ENCODE measurements at places on chromosomes 3 and 15. TPM values are rescaled to one million over a fixed set of nuclear protein-coding genes. Genes with fewer than 3 reads are reported as not detected.
A peak's percentile ranks its signal among the peaks of the same experiment; 100 is the strongest.

LEKR1 gene
- 0.32 TPM for total RNA-seq

PLIN1 gene
- 3.9 TPM for total RNA-seq

RGMA gene
- 16.5 TPM for total RNA-seq

WDR93 gene
- total RNA-seq: not detected

WNT7A gene
- total RNA-seq: not detected

GALNT15 gene
- total RNA-seq: 1.3 TPM

GOLGA6B gene
- not detected for total RNA-seq

UNC13C gene
- total RNA-seq: 0.32 TPM

VEPH1 gene
- 0.78 TPM for total RNA-seq

LSG1 gene
- total RNA-seq: 21.3 TPM

CFAP91 gene
- 0.57 TPM for total RNA-seq

STRC gene
- total RNA-seq: 0.24 TPM

DLEC1 gene
- total RNA-seq: 0.22 TPM

COL8A1 gene
- total RNA-seq: 28.5 TPM

DNA sequence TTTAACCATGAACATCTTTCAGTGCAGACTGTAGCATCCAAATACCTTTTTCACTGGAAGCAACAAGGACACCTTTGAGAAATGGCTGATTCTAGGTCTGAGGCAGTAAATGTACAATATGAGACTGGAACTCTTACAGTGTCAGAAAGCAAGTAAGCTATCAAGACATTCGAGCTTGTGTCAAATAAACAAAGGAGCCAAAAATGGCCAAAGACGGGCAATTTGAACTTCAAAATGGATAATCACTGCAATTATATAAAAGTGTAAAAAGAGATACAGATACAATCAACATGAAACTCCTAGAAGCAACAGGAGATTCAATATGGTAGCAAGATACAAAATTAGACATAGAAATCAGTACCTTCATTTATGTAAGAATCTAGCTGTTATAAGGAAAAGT is 138.5 kb upstream of the CCDC54 start:
- no peak for DNase-seq

GRCh38 chr3:68854170-68854569 is 78.2 kb downstream of the TAFA4 start:
- no peak for DNase-seq

- DNase-seq: peak; percentile 87
Observed at GRCh38 chr3:196423044-196423781, 9.0 kb downstream of the UBXN7 start.

DNA sequence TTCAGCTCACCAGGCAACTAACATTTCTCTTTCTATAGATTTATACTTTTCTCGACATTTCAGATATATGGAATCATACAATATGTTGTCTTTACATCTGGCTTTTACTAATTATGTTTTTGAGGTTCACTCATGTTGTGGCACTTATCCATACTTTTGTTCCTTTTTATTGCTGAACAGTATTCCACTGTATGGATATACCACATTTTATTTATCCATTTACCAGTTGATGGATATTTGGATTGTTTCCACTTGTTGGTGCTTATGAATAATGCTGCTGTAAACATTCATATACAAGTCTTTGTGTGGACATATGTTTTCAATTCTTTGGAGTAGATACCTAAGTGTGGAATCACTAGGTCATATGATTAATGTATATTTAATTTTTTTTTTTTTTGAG is 97.2 kb downstream of the LEKR1 start:
- no peak for DNase-seq

DNA sequence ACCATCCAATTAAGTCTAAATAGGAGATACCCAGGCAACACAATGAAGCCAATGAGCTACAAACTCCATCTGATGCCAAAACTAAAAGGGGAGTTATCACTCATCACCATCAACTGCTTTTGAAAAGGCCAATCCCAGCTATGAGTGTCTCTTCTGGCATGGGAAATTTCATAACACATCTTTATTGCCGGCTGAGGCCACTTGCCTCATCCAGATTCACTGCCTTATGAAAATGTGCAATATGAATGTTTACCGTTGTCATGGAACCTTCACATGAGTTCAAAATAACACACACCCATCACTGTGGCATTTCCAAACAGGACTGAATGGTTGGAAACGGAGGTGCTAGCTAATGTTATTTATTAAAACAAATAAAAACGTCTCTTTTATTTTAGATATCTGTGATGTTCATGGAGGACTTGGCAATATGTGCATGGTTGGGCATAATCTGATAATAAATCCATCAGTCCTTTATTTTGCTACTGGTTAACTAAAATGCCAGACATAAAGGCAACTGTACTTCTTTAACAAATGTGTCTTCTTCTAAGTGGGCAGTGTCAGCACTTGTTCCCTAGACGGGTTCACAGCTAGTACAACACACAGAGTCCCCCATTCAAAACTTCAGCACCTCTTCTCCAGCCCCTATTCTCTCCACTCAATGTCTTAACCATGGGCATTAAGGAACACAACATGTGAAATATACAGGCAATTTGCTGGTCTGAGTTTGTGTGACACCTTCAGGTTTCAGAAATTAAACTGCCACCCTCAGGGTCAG is 143.9 kb downstream of the MAGI1 start:
- DNase-seq: no peak

- DNase-seq: no peak
Observed at GRCh38 chr3:189132839-189133238, 38.9 kb upstream of the TPRG1 start.

- DNase-seq: no peak
Observed at GRCh38 chr3:25973122-25973521, 183.2 kb downstream of the OXSM start.

DNA sequence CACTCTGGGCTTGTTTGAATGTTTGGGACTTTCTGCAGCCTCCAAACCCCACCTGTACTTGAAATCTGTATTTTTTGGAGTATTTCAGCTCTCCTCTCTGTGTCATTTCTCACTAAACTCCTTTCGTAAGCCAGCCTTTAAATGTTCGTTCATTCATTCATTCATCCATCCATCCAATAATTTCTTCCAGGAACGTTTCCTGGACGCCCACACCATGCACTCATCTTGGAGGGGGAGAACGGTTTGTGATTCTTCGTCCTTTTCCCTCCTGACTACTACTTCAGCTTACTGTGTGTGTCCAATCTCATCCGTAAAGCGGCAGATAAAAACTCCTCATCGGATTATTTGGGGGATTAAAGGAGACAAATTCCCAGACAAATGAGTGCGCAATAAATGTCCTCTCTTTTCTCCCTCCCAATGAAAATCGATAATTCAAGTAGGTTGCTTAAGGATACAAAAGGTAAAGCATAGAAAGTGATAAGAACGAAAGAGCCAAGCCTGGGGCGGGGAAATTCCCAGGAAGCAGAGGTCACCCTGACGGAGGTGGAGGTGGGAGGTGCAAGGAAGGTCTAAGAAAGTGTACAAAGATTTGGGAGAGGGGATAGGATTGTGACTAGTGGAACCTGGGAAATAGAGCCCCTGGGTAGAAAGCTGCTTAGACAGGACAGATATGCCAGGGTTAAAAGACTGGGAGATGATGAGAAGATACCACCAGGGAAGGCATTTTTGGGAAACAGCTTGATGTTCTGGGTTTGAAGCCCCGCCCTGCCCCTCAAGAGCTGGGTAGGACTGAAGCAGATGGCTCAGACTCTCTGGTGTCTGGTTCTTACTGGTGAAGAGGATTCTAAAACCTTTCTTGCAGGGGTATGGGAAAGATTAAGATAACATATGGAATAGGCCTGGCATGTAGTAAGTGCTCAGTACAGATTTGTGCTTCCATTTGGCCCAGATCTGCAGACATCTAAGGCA is 896 bp upstream of the KLHL25 start:
- no peak for DNase-seq

DNA sequence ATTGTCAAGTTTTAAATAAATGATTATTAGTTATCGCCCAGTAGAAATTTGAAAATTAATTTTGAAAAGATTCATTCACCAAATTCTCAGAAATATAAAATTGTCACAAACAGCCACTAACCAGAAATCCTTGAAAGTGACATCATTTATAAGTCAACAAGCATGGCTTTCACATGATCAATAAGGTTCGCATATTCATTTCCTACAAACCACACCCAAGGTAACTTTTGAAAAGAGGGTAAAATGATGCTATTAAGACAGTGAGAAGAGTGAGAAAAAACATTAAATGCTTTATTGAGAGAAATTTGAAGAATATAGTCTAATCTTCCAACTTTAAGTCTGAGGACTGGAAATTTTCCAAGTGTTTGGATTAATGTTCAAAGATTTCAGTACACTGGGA is 263.6 kb upstream of the ALCAM start:
- DNase-seq: no peak

DNA sequence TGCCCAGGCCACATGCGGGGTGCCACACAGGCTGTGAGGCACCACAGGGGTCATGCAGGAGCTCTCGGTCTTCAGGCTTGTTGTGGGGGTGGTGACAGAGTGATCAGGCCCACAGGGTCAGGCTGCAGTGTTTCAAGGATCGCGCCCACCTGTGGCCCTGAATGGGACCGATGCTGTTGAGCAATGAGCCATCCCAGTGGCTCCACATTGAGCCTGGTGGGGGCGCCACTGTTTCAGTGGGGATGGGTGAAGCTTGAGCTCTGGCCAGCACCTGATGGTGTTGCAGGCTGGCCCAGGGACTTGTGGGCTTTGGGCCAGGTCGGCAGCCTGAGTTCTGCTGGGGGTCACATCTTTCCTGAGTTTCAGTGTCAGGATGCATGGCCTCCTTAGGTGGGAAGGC is 230.1 kb downstream of the UBE3A start:
- no peak for DNase-seq

GRCh38 chr3:177424521-177424920 is 227.2 kb upstream of the TBL1XR1 start:
- DNase-seq: no peak

DNA sequence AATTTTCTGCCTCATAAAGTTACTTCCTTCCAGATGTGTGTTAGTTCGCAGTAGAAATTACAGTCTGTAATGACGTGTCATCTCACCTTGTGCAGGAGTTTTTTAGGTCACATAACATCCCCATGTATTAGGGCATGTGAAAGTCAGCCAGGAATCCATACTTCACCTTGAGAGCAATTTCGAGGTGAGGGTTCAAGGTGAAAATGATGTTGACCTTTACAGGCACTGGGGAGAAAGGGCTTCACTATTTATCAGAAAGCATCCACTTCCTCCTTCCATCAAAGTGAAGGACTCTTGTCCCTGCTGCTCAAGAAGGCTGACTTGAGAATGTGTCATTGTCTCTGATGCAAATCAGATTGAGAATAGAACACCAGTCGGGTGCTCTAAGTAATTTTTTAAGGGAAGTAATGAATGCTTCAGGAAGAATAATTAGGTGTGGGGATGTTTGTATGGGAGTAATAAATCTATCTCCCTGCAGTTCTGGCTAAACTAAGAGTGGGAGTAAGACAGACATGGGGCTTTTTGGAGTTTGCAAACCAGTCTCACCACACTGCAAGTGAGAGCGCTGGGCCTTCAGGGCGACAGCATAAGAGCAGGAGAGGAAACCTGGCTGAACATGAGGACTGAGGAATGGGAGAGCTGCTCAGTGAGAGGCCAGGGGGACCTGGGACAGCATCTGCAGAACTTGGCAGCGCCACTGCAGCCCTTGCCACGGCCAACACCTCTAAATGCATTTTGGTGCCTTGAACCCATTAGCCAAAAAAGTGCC is 85.9 kb upstream of the IL12A start:
- DNase-seq: no peak

- no peak for DNase-seq
Observed at GRCh38 chr15:62107571-62108121, 40.9 kb downstream of the C2CD4A start.

- DNase-seq: no peak
Observed at GRCh38 chr3:183475016-183475763, 46.8 kb upstream of the MCF2L2 start.

GRCh38 chr3:81307221-81307620 is 454.2 kb downstream of the GBE1 start:
- no peak for DNase-seq

GRCh38 chr15:26628879-26629529 is 143.9 kb downstream of the GABRB3 start:
- DNase-seq: peak; percentile 77

- DNase-seq: no peak
Observed at GRCh38 chr3:53798144-53798543, 48.1 kb downstream of the CHDH start.

DNA sequence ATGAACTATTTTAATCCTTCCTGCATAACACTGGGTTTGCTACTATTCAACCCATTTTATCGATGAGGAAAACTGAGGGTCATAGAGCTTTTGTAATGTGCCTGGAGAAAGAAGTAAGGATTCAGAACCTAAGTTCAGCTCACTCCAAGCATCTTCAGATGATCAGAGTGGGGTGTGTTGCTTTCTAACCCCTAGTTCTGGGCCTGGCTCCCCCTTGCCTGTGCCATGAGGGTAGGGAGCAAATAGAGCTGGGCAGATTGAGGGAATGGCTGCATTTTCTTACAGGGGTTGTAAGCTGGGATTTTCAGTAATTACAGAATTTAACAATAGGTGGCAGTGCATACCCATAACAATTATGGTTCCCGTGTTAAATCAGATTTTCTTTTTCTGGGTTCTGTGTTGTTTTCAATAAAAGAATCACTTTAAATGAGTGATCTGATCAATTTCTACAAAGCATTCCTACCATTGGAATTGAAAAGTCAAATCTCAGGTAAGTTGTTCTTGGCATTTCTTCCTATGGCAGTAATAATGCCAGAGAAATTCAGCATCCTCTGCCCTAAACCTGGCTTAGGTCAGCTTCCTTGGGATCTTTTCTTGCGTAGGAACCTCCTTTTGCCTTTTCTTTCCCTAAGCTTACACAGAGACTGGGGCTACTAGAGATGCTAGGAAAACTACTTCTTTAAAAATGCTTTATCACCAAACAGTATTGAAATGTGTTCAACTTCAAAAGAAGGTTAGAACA is 103.8 kb upstream of the IL12A start:
- no peak for DNase-seq

GRCh38 chr3:194381460-194381875 is 11.9 kb upstream of the LRRC15 start:
- peak; percentile 33 for DNase-seq

- DNase-seq: peak; percentile 83
Observed at GRCh38 chr3:42600958-42601675, 631 bp downstream of the NKTR start.

- DNase-seq: no peak
Observed at GRCh38 chr3:25437953-25438352, 9.9 kb downstream of the RARB start.

GRCh38 chr15:76338486-76339304 is 2.1 kb downstream of the ISL2 start:
- DNase-seq: no peak

DNA sequence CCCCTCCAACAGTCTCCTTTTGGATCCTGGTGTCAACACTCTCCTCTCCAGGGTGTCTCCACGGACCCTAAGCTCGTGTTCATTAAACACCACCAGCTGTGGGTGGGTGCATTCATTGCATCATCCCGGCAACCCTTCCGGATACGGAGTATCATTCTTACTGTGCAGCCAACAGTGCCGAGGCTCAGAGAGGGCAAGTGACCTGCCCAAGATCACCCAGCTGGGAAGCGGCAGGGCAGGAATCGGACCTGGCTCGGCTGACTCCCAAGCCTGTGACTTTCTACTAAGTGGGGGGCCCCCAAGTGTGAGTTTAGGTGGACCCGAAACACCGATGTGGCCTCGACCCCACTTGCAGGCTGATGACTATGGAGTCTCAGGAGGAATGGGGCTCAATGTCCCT is 20.4 kb downstream of the H1-8 start:
- no peak for DNase-seq

Measured in cardiac septum (tissue), 1 donor.